ENCODE measurements at places on chromosomes 7 and 10.

DNA sequence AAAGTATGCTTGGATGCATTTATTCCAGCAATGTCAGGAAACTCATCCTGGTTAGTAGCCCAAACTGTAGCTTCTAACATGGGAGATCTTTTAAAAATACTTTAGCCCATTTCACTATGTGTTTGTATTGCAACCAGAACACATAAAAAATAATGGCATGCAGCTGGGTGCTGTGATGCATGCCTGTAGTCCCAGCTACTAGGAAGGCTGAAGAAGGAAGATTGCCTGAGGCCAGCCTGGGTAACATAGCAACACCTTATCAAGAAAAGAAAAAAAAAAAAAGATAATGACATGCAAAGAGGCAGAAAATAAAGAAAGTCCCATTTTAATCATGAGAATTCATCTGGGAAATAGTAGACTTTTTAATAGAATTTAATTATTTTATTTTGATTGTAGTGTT lies 517.0 kb upstream of the TEX47 start:
- no peak for DNase-seq

- no peak for DNase-seq
Measured at GRCh38 chr10:24390746-24391145, 181.8 kb downstream of the KIAA1217 start.

DNA sequence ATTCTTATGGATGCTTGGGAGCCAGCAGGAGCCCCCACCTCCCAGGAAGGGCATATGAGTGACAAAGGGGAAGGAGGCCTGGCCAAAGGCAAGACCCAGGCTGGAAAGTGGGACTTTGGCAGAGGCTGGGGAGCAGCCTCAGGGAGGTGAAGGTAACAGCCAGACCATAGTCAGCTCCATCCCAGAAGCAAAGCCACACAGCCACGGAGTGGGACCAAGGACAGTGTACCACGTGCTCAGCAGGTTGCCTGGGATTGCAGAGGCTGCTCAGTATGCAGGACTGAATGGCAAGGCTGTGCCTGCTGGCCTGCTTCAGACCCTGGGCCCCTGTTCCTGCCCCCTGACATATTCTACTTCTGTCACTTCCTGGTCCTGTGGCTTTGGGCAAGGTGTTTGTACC lies 17.6 kb upstream of the GPR26 start:
- DNase-seq, result no peak

- DNase-seq, result no peak
Measured at GRCh38 chr10:92173996-92174395, 116.9 kb downstream of the CPEB3 start.

DNA sequence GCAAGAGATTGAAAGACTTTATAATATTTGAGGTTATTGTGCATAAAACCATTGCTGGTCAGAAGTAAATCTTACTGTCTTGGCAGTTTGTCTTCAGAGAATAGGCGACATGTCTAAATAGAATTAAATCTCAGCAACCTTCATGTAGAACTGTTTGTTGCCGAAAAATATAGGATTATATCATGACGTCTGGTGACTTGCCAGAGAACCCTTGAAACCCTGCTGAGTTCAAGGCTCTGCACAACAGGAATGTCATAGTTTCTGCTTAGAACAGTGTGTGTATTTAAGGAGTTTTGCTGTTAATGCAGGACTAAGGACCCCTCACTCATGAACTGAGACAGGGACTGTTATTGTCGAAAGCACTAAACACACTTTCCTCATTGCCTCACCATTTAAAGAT lies 206.4 kb upstream of the ETV1 start:
- no peak for DNase-seq

GRCh38 chr10:71084061-71084817 lies 128.1 kb upstream of the UNC5B start:
- DNase-seq, result no peak

- no peak for DNase-seq
Measured at GRCh38 chr10:62426086-62426485, 51.9 kb downstream of the ZNF365 start.
